ENCODE measurements at places on chromosomes 7 and 10.

DNA sequence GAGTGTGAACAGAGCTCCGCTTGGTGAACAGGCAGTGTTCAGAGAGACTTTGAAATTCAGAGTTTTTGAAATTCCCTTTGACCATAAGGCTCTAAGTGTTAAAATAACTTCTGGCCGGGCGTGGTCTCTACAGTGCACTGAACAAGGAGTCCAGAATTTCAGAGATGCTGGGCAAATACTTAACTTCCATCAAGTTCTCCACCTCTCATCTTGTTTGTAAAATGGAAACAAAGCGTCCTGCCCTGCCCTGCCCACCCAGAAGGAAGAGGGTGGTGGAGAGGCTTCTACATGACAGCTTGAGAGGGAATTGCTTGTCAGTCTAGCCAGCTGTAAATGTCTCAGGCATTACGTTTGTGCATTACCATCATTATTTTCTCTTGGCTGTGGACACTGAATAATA is 102.6 kb downstream of the RGS10 start:
- DNase-seq, result no peak

- no peak for DNase-seq
Observed at GRCh38 chr10:29636178-29636577, 1.4 kb upstream of the SVIL start.

DNA sequence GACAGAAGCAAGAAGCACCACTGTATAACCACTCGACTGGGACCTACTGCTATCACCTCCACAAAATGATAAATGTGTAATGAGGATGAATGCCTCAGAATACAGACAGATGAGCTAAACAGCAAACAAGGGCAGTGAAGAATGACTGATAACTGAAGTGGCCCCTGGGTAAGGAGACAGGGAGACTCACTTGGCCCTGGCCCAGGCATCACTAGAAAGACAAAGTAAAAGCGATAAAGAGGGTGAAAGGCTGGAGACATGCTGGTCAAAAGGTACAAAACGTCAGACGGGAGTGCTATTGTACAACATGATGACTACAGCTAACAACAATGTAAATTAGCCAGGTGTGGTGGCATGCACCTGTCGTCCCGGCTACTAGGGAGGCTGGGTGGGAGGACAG is 27.8 kb upstream of the APBB1IP start:
- no peak for DNase-seq

DNA sequence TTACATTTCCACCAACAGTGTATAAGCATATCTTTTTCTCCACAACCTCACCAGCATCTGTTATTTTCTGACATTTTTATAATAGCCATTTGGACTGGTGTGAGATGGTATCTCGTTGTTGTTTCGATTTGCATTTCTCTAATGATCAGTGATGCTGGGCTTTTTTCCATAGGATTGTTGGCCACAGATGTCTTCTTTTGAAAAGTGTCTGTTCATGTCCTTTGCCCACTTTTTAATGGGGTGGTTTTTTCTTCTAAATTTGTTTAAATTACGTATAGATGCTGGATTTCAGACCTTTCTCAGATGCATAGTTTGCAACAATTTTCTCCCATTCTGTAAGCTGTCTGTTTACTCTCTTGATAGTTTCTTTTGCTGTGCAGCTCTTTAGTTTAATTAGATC is 28.9 kb downstream of the XRCC2 start:
- no peak for DNase-seq

DNA sequence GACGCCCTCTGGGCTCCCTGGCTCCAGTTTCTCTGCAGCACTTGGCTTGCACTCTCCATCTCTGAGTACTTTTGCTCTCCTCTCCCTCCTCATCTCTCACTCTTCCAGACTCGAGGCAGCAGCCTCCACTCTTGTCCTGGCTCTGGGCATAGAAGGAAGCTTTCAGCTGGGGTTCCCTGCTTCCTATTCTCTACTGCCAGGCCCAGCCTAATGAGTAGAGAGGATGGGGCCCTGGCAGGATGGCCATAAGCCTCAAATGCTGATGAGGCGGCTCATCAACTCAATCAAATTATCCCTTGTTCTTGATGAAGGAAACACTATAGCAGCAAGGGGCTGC is 55.8 kb downstream of the NEURL1 start:
- no peak for DNase-seq

GRCh38 chr10:116237260-116237659 is 35.7 kb downstream of the GFRA1 start:
- no peak for DNase-seq

GRCh38 chr7:21718391-21718790 is 175.6 kb downstream of the DNAH11 start:
- DNase-seq, result no peak

DNA sequence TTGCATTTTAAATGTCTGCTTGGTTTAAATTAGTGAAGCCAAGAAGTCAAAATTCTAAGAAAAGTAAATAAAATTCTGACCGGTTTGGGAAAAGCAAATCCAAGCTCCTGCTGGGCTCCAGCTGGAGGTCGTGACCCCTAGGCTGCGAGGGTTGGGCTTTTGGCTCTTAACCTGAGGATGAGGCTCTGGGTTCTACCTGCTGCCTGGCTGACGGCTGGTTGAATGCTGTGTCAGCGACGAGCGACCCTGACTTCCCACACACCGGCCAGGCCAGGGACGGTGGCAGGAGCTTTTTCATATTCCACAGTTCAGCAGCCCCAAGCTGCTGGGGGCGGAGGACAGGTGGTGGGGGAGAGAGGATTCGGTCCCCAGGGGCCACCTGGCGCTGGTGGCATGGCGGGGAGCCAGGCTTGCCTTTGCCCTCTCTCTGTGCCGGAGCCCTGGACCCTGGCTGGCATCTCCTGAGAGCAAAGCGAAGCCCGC is 843 bp upstream of the PLPP4 start:
- DNase-seq, result no peak

GRCh38 chr7:51444936-51445335 is 128.3 kb upstream of the COBL start:
- no peak for DNase-seq

DNA sequence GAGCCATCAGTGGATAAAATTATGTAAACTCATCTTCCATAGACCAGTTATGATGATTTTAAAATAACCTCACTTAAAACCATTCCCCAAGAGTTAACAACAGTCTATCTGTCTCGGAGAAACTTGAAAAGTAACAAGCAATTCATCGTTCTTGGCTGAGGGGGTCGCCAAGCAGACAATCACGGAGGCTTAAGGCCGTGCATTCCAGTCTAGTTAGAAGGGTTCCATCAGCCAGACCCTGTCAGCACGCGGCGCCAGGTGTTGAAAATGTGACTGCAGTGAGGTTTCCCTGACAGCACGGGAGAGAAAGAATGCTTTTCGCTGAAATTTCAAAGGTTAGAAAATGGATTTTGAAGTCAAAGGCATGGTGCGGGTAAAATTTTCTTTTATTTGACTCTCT is 1025.0 kb upstream of the CELF2 start:
- no peak for DNase-seq

DNA sequence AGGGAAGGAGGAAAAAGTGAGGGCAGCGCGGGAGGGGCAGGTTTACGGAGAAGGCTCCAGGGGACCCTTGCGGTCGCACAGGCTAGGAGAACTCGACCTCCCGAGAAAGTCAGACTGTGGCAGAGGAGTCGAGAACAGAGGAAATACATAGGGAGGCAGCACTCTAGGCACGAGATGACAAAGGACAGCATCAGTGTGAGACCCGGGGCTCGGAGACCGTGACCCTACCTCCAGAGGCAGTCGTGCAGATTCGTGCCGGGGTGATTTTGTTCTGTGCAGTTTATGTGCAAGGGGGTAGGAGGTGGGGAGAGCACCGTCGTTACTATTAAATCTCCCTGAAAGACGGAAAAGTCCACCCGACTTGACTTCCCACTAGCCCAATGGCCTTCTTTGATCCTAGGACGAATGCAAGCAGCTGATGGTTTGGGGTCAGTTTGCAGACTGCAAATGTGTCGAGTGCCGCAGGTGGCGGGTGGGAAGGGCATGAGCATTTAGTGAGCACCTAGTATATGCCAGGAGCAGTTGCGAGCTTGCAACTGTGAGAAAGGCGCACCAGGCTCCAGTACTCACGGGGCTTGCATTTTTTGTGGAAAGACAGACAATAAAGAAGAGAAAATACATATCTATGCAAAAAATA is 674 bp upstream of the OSBPL3 start:
- no peak for DNase-seq

DNA sequence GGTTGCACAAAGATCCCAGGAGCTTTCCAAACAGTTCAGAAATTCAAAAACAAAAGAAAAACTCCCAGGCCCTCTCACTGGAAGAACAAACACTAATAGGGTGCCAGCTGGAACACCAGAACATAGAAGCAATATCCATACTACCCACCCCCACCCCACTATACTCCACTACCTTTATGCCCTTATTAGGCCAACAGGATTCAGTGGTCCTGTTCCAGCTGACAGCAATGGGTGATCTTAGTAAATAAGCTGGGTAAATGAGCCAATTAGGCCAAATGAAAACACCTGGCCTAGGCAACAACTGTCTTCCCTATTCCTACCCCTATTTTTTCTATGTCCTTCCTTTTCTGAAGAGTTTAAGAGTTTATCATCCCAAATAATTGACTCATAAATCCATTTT is 11.7 kb downstream of the NOC3L start:
- peak; percentile 21 for DNase-seq

GRCh38 chr10:59108296-59108870 is 68.1 kb upstream of the PHYHIPL start:
- no peak for DNase-seq

DNA sequence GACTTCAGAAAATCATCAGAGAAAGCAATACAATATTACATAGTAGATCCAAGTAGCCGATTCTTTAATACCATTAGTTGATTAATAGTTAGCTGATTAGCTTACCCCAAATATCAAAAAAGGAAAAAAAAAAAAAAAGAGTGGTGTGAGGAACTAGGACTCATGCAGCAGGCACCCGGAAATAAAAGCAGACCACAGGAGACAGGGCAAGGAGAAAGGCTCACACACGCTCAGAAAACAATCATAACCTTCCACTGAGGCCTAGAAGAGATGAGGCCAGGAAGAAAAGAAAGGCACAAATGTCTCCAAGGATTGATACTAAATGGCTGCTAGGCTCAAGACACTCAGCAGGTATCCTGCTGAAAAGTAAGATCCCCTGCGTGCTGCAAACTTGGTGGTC is 25.9 kb downstream of the TRDMT1 start:
- DNase-seq, result no peak

DNA sequence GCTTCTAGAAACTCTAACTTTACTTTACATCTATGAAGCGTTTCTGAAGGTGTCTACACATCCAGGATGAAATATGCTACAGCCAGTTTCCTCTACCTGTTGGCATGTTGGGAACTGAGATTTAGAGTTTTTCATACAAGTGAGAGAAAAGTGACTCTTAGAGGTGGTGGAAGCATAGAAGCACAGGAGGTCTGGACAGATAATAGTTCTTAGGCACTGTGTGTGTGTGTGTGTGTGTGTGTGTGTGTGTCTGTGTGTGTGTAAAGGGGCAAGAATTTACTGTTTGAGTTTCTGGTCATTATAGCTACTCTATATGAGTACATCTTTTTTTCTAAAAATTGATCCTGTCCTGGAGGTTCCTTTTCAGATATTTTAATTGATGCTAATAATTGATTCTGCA is 110.7 kb upstream of the MTPN start:
- DNase-seq, result no peak

GRCh38 chr10:4013651-4014121 is 228.7 kb upstream of the KLF6 start:
- no peak for DNase-seq

GRCh38 chr10:18351421-18351820 is 211.2 kb downstream of the CACNB2 start:
- DNase-seq, result no peak

DNA sequence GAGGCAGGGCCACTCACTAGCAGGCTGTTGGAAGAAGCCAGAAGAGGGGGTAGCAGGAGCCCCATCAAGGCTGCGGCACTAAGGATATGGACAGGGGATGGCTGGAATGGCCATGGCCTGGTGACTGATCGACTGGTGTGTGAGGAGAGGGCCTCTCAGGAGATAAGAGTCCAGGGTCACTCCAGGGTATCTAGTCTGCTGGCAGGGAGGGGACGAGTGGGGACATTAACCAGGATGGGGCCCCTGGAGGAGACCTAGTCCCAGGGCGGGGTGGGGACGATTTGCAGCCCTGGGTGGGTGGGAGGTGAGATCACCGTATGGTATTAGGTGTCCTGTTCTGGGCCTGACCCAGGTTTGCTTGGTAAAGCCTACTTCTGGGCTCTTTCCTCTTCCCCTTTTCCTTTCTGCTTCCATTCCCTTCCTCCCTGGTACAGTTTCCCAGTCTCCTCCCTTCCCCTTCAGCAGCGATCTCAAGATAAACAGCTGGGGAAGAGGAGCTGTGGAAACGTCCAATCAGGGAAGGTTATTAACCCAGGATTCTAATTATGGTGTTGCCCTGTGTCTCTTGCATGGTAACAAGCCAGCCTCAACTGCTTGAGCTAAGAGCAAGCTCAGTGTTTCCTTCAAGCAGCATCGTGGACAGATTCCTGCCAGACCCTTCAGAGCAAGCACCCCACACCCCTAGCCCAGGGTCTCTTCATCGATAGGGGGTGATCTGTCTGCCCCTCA is 233.2 kb downstream of the RPS24 start:
- DNase-seq, result no peak

DNA sequence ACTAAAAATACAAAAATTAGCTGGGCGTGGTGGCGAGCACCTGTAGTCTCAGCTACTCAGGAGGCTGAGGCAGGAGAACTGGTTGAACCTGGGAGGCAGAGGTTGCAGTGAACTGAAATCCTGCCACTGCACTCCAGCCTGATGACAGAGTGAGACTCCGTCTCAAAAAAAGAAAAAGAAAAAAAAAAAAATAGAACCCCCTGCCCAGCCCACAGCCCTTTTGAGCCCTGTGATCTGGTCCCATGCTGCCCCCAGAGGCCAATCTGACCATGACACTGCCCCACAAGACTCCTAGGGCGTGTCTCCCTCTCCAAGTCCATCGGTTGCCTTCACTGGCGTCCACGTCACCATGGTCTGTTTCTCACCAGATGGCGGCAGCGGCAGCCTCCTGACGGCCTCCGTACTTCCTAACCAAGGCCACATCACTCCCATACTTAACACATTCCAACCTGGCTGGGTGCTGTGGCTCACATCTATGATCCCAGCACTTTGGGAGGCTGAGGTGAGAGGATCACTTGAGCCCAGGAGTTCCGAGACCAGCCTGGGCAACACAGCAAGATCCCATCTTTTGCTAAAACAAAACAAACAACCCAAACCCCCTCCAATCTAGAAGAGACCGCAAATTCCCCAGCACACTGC is 18.0 kb downstream of the STX1A start:
- DNase-seq, result no peak

- no peak for DNase-seq
Observed at GRCh38 chr10:24390746-24391145, 181.8 kb downstream of the KIAA1217 start.

DNA sequence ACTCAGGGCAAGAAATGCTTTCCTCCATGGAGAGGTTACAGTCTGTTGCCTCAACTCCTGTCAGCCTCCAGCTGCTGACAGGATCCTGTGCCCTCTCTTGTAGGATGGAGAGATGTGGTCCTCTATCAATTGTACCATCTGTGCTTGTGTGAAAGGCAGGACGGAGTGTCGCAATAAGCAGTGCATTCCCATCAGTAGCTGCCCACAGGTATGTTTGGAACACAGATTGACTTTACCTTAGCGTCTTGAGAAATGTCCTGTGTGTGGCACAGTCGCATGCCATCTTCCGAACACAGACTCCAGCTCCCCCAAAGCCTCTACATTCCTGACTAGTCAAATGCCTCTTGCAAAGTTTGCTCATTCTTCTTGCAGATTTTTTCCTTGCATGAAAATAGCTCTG is 152.6 kb downstream of the BMPER start:
- no peak for DNase-seq

Data from NCI-H2081 (cell line).